ENCODE measurements at places on chromosomes 5 and 9.

DNA sequence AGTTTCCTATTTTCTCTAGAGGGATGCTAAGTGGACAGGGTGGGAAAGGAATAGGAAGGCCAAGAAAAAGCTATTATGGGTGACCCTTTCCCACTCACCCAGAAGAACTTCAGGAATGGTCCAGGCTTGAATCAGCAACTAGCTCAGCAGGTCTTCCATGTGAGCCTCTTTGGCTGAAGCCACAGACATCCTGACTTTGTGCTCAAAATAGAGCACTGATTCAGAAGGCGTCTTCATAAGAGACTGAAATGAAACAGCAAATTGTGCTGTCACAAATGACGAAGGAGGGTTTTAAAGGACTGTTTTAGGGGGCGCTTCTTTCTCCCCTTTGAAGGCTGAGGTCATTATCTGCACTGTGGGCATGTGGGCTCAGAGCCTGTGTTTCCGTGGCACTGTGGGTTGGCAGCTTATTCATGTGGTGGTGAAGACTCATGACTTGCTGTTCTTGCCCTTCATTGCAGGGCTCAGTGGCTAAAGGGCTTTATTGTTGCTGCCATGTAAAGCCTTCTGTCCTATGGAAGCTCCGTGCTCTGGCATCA lies 65.8 kb upstream of the NFIL3 start:
- DNase-seq = no peak

- no peak for DNase-seq
Measured at GRCh38 chr9:34520505-34521385, 2.0 kb downstream of the ENHO start.

DNA sequence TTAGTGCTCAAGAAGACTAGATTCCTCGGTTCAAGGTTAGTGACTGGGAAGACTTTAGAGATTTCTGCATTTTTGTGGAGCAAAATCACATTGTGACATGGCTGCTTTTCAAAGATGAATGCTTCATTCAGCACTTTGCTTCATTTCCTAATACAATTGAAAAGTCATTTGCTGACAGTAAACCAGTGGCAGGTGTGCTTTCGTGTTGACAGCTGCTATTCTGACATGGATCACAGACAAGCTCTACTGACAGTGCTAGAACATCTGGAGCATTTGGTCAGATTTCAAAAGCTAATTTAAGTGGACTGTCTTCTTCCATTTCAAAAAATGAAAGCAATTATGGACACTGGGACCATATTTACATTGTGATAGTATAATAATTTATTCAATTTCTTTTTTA lies 1060.1 kb downstream of the PTPRD start:
- DNase-seq = no peak

DNA sequence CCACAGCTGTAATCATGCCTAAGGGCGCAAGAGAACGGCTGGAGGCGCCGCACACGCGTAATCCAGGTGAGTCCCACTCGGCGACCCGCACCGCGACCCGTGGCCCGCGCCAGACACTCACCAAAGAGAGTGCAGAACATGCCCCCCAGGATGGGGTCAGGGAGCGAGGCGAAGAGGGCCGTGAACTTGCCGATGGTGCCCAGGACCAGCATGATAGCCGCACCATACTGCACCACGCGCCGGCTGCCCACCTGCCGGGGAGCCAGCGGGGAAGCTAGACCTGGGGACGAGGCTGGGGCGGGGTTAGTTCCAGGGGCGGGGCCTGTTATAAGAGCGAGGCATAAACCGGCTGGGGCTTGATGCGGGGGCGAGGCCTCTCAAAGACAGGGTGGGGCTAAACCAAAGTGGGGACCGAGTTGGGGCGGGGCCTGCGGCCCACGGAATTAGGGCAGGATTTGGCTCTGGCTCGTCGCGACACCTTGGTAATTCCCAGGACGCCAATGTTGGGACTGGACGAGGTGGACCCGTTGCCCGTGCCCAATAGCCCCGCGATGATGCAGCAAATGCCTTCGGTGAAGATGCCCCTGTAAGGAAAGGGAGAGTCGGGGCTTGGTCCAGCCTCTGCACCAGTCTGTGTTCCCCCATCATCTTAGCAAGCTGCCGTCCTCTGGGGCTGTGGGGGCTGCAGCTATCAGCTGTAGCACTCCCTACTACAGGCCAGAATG lies 4.8 kb downstream of the SLC23A1 start:
- DNase-seq = peak; percentile 31

- peak; percentile 24 for DNase-seq
Measured at GRCh38 chr5:132251220-132251725, 6.2 kb upstream of the PDLIM4 start.

DNA sequence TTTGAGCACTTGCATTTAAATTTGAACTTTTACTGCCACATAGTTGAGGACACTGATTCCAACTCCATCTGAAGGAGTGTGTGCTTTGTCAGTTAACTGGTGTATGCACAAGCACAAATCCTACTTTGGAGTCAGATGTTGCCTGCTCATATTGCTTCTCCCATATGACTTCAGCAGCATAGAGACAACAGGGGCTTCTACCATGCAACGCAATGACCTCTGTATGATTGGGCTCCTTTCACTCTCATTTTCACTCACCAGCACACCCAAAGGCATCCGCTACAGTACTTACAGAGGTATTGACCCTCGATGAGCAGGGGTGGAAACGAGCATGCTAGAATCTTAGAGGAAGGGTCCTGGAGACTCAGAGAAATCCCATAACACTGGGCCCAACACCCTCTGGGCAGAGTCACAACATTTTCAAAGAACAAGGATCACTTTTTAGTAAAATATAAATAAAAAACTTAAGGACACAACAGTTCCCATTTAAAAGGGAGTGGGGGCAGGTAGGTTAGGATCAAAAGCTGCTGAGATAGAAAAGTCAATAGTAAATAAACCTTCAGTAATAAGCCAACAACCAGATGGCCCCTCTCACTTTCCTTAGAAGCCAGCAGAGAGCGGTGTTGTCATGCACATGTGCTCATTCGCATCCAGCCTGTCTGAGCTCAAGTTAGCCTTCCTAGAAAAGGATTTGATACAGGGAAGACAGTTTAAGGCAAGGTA lies 203.8 kb downstream of the SNCAIP start:
- peak; percentile 71 for DNase-seq

DNA sequence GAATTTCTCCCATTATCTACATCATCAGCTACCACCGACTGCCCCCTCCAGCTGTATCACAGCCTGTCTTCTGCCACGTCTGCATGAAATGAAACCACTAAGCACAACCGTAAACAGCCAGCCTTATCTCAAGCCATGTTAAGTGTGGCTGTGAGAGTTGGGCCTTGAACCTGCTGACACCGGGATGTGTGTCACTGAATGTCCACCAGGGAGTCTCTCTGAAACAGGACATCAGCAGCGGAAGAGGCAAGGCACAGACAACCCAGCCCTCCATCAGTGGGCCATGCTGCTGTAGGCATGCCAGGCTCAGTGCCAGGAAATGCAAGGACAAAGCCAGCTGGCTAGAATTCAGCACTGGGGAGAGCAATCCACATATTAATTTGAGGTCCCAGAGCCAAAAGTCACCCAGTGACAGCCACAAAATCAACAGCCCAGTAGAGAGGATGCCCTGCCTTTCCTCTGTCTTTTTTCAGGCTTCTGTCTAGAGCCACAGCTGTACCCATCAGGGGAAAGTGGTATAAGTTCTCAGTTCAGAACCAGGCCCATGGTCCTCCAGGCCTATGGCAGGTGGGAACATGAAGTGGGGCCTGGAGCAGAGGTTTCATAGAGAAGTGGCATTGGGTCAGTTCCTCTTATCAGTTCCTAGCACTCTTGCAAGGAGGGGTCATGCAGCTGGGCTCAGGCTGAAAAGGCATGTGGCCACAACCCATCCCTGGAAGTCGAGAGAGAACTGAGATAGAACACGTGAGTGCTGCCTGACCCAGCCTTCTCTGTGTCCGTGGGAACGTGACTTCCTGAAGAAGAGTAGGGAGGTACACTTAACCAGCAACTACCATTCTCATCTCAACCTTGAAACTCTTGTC lies 199.4 kb downstream of the ESM1 start:
- DNase-seq = no peak

Measured in kidney (tissue), 22 donors.